Trophoblast cell (in vitro differentiated cells and primary cell): ENCODE measurements at places on chromosomes 4 and X.

DNA sequence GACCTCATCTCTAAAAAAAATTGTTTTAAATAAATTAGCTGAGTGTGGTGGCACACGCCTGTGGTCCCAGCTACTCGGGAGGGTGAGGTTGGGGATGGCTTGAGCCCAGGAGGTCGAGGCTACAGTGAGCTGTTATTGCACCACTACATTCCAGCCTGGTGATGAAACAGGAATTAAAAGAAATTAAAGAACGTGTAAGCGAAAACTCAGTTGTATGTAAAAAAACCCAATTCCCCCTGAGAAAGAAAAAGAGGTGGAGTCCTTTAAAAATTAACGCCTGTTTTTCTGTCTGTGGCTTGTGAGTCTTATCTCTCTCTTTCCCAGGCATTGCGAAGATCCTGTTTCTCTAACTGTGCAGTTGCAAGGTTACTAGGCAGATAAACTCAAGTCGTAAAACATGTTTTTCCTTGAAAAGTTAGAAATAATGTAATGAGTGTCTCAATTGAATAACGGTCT, 22.1 kb downstream of the EPGN start:
- peak; percentile 4 for DNase-seq

DNA sequence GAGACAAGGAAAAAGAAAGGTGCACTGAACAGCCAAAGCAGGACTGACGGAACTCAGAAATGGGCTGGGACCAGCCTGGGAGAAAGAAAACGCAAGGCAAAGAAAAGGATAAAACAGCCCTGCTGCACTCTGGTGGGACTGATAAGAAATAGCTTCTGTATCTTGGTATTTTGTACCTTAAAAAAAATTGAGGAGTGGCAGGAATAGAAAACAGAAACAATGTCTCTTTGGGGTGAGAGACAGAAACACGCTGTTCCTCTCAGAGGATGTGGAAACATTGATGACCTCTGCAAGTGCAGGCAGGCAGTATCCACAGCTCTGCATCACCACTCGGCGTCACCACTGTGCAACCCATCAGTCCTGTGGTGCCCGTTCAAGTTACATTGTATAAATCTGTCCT, 152.5 kb upstream of the SPRY1 start:
- no peak for DNase-seq

DNA sequence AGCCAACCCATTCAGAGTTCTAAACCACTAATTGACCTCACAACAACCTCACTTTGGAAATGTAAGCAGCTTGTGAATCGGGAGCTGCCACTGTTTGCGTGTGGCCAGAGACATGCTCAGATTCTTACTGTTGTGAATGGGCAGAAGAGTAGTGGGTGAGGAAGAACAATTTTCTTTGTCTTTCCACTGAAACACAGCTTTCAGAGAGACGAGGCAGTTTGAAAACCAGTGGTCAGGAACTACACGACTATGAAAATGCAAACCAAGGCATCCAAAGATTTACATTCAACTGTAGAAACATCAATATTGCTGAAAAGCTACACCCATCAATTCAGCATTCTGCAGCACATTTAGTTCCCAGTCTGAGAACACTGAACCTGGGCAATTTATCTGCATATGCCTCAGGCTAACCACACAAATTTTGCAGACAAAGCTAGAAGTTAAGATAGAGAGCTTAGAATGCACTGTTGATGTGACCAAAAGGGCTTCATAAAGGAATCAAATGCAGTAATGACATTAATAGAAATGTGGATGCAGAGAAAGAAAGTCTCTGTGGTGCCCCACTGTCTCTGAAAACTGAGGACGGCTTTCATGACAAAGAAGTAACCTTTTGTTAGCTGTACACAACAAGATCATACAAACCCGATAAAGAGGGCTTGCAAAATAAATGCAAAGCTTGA, 134.3 kb downstream of the APBB2 start:
- no peak for DNase-seq

DNA sequence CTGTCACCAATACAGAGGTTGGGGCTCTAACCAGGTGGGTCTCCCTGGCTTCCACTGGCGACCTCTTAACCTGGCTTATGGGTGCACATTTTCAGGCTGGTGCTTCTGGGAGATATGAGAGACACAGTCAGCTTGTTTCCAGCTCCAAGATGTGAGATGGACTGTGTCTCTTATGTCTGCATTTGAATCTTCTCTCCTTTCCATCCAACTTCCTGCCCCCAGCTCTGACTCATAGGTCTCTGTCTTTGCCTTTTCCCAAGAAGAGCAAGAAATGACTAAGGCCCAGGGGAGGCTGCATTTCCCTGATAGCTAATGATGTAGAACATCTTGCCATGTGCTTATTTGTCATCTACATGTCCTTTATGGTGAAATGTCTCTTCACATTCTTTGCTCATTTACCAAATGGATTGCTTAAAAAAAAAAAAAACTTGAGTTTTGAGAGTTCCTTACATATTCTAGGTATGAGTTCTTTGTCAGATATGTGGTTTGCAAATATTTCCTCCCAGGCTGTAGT, 3.2 kb upstream of the UXT start:
- DNase-seq, result peak; percentile 87

DNA sequence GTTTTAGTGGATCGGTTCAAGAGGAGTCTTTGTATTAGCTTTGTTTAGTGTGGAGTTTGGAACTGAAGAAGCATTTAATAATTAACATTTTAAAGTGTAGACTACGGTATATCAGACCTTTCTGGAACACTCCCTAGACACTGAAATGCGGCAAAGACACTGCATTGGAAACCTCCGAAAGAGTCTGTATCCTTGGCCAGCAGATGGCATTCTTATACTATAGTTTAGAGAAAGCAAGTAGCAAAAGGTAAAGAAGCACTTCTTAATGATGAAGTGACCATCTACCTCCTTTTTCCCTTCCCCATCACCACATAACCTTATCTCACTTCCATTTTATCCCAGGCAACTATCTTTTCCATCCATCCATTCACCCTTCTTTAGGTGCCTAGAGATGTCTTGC, 7.6 kb downstream of the FABP2 start:
- peak; percentile 80 for DNase-seq

GRCh38 chr4:85818700-85819099, 343.8 kb downstream of the ARHGAP24 start:
- no peak for DNase-seq

GRCh38 chr4:142705820-142706219, 140.3 kb downstream of the INPP4B start:
- no peak for DNase-seq

DNA sequence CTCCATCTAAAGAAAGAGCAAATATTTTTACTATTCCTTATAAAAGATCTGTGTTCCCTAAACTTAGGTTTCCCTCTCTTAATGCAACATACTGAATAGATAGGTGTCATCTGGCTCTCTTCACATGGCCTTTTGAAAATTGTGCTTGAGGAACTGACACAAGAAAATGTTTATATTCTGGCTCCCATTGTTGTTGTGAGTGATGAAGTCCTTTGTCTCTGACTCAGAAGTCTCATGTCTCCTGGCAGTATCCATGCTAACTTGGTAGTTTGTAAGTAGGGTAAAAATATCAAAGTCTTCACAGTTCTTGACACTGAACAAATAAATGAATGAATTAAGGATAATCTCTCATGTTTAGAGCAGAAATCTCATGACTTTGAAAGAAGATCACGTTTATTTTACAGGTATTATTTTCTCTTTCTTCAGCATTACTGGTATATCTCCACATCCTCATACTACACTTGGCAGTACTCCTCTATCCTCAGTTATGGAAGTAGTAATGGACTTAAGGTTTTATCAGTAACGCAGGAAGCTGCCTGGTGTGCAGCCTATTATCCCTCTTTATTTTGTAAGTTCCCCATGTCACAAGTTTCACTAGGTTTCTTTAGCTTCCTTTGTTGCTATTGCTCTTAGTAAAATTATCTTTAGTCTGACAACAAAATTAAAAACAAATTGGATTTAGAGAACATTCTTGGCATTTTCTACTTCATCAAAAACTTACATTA, 14.2 kb upstream of the PABPC4L start:
- DNase-seq, result no peak

GRCh38 chrX:3393178-3393577, 46.7 kb upstream of the MXRA5 start:
- no peak for DNase-seq

- DNase-seq, result no peak
Measured at GRCh38 chr4:37268319-37268718, 23.8 kb downstream of the NWD2 start.

- no peak for DNase-seq
Measured at GRCh38 chr4:85302756-85303155, 172.2 kb upstream of the ARHGAP24 start.

DNA sequence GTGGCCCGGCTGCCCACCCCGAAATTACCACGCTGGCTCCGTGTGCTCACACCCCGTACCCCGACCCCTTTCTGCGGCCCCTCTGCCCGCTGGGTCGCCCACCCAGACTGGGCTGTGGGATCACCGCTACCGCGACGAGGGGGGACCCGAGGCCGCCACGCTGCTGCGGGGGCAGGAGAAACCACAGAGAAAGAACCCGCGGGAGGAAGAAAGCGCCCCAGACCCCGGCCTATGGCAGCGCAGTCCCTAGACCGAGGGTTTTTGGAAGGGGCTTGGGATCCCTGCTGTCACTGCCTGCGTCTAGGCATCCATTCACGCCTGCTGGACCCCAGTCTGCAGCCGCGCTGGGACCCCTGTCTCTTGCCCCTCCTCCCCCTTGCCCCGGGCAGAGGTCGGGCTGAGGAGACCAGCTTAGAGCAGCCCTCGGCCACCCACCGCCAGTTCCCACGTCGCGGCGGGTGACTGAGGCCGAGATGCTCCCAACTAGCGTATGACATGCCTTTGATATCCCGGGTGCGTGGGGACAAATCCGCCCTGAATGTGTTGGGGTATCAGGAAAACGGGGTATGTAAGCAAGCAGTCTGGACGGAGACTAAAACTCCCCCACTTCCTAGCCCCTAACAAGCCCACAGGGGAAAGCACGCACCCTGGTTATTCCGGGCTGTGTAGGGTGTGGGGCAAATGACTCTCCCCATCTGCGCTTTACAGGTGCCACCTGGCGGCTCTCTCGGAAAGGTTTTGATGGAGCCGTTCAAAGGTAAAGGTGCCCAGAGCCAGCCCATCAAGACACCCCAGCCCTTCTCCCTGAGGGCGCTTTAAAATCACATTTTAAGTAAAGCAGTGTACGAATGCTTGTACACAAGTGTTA, 862 bp upstream of the INPP4B start:
- peak; percentile 28 for DNase-seq

DNA sequence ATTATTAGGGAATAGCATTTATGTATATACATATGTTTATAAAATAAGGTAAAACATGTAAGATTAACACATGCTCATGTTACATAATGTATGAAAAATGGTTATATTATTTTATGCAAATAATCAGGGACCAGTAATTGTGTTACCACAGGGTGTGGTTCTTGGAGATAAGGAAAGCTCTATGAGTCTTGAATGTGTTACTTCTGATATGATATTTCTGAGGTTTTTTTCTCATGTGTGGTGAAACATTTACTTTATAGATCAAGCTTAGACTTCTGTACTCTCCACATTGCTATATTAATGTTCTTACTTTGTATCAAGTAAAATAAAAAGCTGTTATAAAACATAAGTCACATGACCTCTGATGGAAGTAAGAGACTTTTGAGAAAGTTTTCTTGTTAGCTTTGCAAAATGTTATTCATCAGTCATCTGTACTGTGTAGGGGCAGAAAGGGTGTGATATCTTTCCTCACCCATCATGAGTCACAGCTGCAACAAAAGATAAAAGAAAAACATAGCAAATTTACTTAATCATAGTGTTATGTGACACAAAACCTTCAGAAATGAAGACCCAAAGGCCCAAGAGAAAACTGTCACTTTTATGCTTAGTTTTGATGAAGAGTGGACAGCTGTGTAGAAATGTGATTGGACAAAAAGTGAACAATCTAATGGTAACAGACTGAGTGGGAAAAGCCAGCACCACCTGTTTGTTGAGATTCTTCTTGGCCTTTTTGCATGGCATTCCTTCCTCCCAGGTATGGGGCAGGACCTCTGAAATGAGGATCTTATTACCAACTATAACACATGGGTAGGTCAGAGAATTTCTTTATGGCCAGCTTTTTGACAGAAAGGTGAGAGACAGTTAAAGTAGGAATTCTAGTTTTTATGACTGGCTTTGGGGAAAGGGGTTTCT, 632.3 kb downstream of the PDHA2 start:
- peak; percentile 8 for DNase-seq

GRCh38 chr4:186904101-186904500, 180.4 kb upstream of the FAT1 start:
- DNase-seq, result no peak

DNA sequence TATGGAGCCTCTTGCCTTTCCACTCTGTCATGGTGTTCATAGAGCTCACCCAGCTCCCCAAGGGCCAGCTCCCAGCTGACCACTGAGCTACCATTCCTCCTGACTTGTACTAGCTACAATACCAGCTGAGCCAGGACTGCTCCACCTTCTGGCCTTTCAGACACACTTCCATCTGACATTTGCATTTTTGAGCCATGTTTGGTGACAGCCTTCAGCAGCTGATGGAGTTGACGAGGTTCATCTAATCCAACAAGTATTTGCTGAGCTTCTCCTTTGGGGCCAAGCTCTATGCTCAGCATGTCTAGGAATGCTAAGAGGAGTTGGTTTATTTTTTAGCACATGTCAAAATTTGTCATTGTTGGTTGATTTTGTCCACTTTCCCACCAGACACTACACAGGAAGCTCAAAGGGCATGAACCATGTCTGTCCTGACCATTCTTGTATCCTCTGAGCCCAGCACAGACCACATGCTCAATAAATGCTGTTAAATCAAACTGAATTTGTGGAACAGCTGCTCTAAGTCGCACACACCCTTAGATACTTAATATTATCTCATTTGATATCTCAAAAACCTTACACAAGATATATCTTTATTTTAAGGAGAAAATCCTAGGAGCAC, 142.6 kb upstream of the PPARGC1A start:
- DNase-seq, result peak; percentile 40

- DNase-seq, result no peak
Measured at GRCh38 chrX:119885554-119886428, 9.9 kb upstream of the AKAP14 start.

- DNase-seq, result no peak
Measured at GRCh38 chr4:21102667-21103066, 402.4 kb downstream of the PACRGL start.

- no peak for DNase-seq
Measured at GRCh38 chr4:73814679-73815078, 21.8 kb upstream of the CXCL6 start.

- no peak for DNase-seq
Measured at GRCh38 chr4:32930700-32931099, 2210.5 kb downstream of the PCDH7 start.

- DNase-seq, result peak; percentile 97
Measured at GRCh38 chr4:86593688-86594558, at the start of gene PTPN13. Gene PTPN13 (plus strand): TSS chr4:86594315. CDS start chr4:86635257, 40,942 bp downstream.

- DNase-seq, result no peak
Measured at GRCh38 chrX:109709129-109709631, 23.9 kb downstream of the ACSL4 start.

GRCh38 chrX:54213603-54214002, 30.5 kb upstream of the FAM120C start:
- DNase-seq, result no peak

- no peak for DNase-seq
Measured at GRCh38 chr4:180578175-180578574, 1665.0 kb upstream of the TENM3 start.

- no peak for DNase-seq
Measured at GRCh38 chr4:109079201-109079600, 223.3 kb downstream of the COL25A1 start.
